ENCODE measurements at places on chromosomes 7 and 10.
A peak's percentile ranks its signal among the peaks of the same experiment; 100 is the strongest.

DNA sequence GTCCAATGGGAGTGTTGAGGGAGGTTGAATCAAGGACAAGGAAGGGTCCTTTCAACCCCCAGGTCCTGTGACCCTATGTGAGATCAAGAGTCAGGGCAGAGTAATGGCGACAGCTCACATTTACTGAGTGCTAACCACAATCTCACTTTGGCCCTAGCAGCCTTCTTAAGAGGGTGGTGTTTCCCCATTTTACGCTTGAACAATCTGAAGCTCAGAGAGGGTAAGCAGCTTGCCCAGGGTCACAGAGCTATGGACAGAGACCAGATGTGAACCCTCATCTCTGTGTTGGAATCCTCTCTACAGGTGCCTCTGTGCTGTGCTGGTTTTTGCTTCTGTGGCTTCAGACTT lies 102.0 kb downstream of the GRK5 start:
- DNase-seq: no peak
- no peaks in the 10 kb centered on the region for H3K36me3 ChIP-seq
- no peak overlapping the region for H3K27ac ChIP-seq
- H3K4me3 ChIP-seq: no peak overlapping the region

DNA sequence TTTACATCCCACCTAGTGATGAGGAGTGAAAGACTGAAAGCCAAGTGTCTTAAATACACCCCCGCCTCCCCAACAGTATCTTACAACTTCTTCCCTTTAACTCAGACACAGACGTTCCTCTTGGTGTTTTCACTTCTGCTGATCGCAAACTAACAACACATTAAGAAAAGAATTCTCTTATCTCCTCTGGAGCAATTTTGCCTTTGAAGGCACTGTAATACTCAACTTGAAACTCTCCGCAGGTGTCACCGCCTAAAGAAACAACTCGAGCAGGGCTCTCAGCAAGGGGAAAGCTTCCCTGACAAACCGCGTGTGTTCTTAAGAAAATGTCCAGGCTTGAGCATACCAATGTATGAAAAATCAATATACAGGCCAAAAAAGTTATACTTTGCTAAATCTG lies 452 bp downstream of the SEMA3C start:
- H3K36me3 ChIP-seq: no peaks in the 10 kb centered on the region
- H3K4me1 ChIP-seq: peaks cover 9% of the 10 kb centered on the region
- peak overlapping the region; percentile 76 for H3K27ac ChIP-seq
- no peaks in the 10 kb centered on the region for H3K27me3 ChIP-seq

DNA sequence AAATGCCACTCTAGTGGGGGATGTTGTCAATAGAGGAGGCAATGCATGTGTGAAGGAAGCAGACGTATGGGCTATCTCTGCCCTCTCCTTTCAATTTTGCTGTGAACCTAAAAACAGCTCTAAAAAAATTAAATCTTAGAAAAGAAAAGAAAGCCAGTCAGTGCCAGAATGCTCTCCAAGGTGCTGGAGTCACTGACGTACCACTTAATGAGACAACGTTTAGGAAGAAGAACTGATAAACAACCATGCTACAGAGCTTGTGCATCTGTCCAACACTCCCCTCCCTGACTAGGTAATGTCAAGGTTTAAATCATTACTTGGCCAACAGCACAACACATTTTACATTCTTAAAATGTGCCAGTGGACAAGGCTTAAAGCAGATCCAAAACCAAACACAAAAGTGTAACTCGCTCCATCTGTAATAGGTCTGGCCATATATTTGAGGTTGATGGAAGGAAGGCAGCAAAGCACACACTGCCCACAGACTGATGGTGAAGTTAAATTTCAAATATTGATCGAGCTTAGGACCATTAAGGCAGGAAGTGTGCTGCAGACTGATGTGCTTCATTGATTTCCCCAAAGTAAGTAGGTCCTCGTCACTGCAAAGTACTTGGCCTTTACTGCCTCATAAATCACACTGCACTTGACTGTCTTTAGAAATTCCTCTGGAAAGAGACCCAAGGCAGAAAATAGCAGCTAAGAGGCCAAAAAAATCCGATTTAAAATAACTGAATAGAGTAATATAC lies 15.5 kb downstream of the ARMH3 start:
- no peak overlapping the region for H3K4me3 ChIP-seq
- no peak for DNase-seq
- H3K4me1 ChIP-seq: peaks cover 30% of the 10 kb centered on the region

DNA sequence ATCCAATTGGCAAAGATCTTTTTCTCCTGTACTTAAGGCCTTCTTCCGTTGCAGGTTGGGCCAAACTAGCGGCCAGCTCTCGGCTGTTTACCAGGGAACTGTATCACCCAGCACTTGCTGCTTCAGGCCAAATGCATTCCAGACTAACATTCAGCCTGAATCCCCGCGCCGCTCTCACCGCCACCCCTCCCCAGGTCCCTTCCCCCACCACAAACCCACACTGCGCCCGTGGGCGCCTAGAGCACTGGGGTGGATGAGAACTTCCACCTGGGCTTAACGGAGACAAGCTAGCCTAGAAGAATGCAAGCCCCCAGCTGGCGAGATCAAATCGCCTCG lies 676 bp downstream of the TCAF1 start:
- peak overlapping the region; percentile 79 for H3K4me3 ChIP-seq
- DNase-seq: peak; percentile 42
- H3K27me3 ChIP-seq: no peaks in the 10 kb centered on the region
- peak overlapping the region; percentile 93 for H3K27ac ChIP-seq
- peaks cover 24% of the 10 kb centered on the region for H3K4me1 ChIP-seq
- no peaks in the 10 kb centered on the region for H3K36me3 ChIP-seq

DNA sequence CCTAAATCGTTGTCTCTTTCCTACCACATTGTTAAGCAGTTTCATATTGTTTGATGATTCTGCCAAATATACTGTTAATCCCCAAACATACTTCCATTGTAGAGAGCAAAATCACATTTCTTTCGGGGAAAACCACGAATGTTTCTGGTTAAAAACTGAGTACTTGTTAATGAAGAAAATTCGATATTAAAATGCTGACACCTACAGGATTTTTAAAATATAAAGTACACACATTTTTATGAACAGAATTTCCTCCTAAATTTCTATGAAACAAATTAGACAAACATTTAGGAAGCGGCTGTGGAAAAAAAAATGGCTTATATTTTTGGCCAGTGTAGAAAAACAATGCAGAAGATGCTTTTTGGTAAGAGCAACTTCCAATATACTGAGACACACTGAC lies 68.8 kb downstream of the IDE start:
- no peak overlapping the region for H3K27ac ChIP-seq
- H3K4me3 ChIP-seq: no peak overlapping the region
- no peaks in the 10 kb centered on the region for H3K4me1 ChIP-seq
- no peaks in the 10 kb centered on the region for H3K27me3 ChIP-seq
- H3K36me3 ChIP-seq: peaks cover 34% of the 10 kb centered on the region

DNA sequence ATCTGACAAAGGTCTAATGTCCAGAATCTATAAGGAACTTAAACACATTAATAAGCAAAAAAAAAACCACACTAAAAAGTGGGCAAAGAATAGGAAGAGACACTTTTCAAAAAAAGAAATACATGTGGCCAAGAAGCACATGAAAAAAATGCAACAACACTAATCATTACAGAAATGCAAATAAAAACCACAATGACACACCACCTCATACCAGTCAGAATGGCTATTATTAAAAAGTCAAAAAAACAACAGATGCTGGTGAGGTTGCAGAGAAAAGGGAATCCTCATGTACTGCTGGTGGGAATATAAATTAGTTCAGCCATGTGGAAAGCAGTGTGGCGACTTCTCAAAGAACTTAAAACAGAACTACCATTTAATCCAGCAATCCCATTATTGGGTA lies 119.0 kb downstream of the LMBR1 start:
- H3K27me3 ChIP-seq: no peaks in the 10 kb centered on the region
- peaks cover 4% of the 10 kb centered on the region for H3K4me1 ChIP-seq
- no peaks in the 10 kb centered on the region for H3K36me3 ChIP-seq
- H3K4me3 ChIP-seq: no peak overlapping the region
- no peak overlapping the region for H3K27ac ChIP-seq

DNA sequence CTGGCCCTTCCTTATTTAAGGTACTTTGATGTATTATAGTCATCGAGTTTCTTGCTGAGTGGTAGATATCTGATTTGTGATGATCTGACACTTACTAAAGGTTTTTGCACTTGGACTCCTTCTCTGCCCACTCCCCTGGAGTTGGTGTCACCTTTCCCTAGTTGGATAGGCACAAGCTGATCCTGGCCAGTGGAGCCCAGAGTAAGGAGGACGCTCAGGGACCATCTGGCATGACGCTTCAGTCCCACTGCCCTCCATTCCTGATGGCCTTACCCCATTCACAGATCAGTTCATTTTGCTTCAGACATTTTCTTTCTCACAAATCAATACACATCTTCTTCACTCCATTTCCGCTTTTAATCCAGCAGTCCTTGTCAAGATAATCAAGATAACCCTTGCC lies 20.1 kb downstream of the ASB15 start:
- H3K36me3 ChIP-seq: no peaks in the 10 kb centered on the region
- H3K4me1 ChIP-seq: no peaks in the 10 kb centered on the region
- no peak overlapping the region for H3K4me3 ChIP-seq
- H3K27me3 ChIP-seq: no peaks in the 10 kb centered on the region
- DNase-seq: no peak

GRCh38 chr7:139681463-139681755 lies 96.4 kb downstream of the HIPK2 start:
- no peaks in the 10 kb centered on the region for H3K36me3 ChIP-seq
- H3K27ac ChIP-seq: peak overlapping the region; percentile 85
- peaks cover 49% of the 10 kb centered on the region for H3K4me1 ChIP-seq

GRCh38 chr7:74164985-74165456 lies 9.1 kb upstream of the EIF4H start:
- no peak overlapping the region for H3K27ac ChIP-seq
- no peaks in the 10 kb centered on the region for H3K4me1 ChIP-seq
- no peak overlapping the region for H3K4me3 ChIP-seq
- no peak for DNase-seq
- no peaks in the 10 kb centered on the region for H3K27me3 ChIP-seq

GRCh38 chr10:127283017-127283416 lies 86.6 kb upstream of the INSYN2A start:
- no peak overlapping the region for H3K27ac ChIP-seq
- H3K36me3 ChIP-seq: no peaks in the 10 kb centered on the region
- no peaks in the 10 kb centered on the region for H3K4me1 ChIP-seq
- H3K4me3 ChIP-seq: no peak overlapping the region
- no peaks in the 10 kb centered on the region for H3K27me3 ChIP-seq

DNA sequence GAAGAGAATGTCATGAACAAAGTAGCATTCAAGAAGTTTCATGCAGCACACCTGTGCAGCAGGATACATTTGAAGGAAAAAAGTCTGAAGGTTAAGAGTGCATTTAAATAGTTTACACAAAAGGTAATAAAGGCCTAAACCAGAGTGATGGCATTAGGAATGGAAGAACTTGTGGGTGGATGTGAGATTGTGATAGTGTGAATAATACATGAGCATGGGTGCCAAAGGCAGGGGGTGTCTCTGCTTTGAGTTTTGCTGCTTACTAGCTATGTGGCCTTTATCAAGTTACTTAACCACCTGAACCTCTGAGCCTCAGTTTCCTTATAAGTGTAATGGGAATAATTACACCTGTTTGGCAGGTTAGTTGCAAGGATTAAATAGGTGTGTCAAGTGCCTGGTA lies 21.0 kb downstream of the AGK start:
- H3K27ac ChIP-seq: no peak overlapping the region
- H3K4me3 ChIP-seq: no peak overlapping the region
- DNase-seq: no peak
- no peaks in the 10 kb centered on the region for H3K4me1 ChIP-seq
- H3K27me3 ChIP-seq: no peaks in the 10 kb centered on the region

DNA sequence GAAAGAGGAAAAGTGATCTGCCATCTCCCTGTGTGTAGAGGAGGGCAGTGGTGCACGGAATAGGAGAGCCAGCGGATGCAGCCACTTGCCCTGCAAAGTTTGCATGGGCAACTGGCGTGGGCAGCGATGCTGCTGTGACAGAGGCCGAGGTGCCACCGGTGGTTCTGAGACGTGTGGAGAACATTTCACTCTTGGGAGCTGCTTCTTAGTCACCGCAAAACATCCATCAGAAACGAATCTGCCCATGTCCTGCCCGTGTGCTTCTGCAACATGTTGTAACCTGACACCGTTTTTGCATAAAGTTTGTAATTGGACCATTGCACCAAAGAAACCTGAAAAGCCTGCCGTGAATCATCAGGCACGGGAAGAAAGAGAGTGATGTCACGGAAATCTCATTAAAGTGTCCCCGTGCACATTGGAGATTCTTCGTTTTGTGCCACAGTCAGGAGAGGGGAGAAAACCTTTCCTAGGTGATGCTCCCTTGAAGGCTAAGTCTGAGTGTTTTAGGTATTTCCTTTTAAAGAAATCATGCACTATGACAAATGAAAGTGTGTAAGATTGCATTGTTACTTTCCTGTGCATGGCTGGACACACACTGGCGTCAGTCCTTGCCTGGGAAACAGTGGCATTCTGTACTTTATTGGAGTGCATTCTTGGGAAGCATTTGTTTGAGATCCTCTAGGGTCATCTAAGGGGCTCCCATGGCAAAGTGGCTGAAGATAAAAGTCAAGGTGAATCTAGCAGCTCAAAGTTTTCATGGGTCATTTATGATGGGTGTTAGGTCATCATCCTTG lies 302.6 kb downstream of the KLF6 start:
- H3K4me3 ChIP-seq: no peak overlapping the region
- H3K36me3 ChIP-seq: no peaks in the 10 kb centered on the region
- H3K27me3 ChIP-seq: no peaks in the 10 kb centered on the region
- peaks cover 17% of the 10 kb centered on the region for H3K4me1 ChIP-seq

GRCh38 chr7:93765475-93765874 lies 125.1 kb downstream of the TFPI2 start:
- DNase-seq: no peak
- no peaks in the 10 kb centered on the region for H3K36me3 ChIP-seq
- no peaks in the 10 kb centered on the region for H3K27me3 ChIP-seq

DNA sequence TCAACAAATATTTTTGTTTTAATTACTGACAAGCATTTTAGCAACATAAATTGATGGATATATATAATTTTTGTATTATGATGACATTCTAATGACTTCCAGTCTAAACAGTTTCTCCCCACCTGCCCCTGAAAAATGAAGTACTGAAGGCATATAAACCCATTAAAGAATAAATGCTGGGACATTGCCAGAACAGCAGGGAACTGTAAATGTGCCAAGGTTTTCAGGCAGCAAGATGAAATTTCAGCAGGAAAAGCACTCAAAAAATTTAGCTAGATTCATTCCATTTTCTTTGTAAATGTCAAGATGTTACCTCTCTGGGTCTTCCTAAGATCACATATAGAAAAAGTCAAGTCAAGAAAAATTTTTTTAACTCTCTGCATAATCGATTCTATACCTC lies 11.0 kb upstream of the TLL2 start:
- H3K36me3 ChIP-seq: peaks cover 9% of the 10 kb centered on the region
- no peaks in the 10 kb centered on the region for H3K4me1 ChIP-seq
- H3K27ac ChIP-seq: no peak overlapping the region
- H3K4me3 ChIP-seq: no peak overlapping the region

DNA sequence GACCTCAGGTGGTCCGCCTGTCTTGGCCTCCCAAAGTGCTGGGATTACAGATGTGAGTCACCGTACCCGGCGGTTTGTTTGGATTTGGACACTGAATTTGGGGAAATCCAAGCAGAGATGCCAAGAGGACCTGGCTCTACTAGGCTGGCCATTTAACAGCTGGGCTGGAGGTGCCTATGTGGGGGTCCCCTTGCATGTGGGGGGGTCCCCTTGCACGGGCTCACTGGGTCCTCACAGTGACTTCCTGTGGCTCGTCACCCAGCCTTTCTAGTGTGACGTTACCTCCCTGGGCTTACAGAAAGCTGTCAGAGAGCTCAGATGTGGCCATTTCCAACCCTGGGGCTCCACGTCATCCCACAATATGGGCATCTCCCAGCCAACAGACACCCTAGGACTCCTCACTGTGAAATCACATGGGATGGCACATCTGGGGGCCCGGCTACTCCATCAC lies 49.3 kb upstream of the GNA12 start:
- H3K36me3 ChIP-seq: no peaks in the 10 kb centered on the region
- H3K4me3 ChIP-seq: no peak overlapping the region
- H3K4me1 ChIP-seq: no peaks in the 10 kb centered on the region
- no peak for DNase-seq
